ENCODE measurements at places on chromosomes 5 and 9.

GRCh38 chr9:33881635-33882034 lies 64.7 kb downstream of the UBE2R2 start:
- DNase-seq: no peak

GRCh38 chr9:89746385-89747116 lies 141.7 kb downstream of the GADD45G start:
- DNase-seq: no peak

DNA sequence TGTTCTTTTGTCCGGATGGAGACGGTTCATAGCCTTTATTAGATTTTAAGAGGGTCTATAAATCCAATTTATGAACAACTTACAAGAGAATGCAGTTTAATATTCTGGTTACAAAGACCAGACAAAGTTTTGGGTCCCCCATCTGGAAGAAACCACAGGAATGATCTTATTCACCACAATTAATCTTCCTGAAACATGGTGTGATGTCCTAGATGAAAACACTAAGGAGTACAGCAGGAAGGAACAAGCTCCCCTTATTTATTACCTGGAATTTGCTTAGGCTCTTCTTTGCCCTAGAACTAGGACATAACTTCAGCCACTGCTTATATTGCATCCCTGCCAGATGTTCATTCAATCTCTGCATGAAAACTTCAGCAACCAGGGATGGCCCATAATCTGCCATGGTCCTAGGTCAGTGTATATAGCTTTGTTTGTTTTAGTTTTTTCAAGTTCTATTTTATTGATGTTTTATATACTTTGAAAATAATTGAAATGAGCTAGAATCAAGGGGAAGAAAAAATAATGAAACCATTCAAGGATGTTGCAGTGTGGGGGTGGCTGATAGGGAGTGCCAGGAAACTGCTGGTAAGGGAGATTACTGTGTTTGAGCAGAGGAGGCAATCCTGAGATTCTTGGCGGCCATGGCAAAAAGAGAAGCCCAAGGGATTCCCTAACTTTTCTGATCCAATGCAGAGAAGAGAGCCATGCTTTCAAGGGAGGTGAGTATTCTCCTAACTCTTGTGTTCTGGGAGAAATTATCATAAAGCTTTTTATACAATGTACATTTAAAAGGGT lies 16.8 kb downstream of the TXNDC8 start:
- no peak for DNase-seq

DNA sequence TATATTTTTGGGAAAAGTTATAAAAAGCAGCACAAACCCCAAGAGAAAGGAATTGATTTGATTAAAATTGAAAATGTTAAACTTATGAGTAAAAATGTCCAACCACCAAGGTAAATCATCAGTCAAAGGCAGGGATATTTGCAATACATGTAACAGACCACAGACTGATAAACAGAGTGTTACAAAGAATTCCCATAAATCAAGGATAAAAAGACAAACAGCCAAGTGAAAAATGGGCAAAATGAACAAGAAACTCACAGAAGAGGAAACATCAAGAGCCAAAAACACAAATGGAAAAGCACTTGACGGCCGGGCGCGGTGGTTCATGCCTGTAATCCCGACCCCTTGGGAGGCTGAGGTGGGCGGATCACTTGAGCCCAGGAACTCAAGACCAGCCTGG lies 81.3 kb upstream of the HRH2 start:
- no peak for DNase-seq

DNA sequence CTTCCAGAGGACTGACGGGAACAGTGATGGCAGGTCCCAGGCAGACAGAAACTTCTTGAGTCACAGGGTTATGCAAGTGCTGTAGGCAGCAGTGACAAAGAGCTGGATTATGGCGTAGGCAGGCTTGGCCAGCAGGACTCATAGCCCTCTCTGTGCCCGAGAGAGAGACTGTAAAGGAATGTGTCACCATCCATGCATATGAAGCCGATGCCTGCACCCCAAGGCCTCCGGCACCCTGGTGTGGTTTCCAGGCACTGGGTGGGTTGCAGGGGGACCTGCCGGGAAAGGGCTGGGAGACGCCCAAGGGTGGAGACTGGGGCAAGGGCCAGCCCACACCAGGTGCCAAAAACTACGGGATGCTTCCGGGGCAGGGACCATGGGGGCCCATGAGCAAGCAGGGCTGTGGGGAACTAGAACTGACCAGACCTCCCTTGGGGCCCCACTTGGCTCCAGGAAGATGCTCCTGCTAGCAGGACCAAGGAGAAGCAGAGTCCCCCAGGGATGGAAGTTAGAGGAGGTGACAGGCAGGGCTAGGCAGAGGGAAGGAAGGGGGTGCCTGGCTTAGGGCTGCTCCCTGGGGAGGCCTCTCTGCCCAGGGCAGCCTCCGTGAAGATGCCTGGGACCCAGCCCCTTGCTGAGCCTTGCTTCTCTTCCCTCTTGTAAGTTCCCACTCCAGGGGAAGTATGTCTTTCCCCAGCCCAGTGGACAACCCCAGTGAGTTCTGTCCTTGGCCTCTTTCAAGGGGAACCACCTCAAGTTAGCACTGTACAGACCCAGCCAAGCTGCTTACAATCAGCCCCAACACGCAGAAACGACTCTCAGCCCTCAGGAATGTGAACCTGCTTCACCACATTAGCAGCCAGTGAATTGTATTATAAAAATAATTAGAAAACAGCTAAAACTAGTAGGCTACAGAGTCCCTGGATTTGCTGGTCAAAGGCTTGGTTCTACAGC lies 10.5 kb upstream of the IPPK start:
- no peak for DNase-seq

- no peak for DNase-seq
Measured at GRCh38 chr5:95786821-95787418, 35.6 kb downstream of the GLRX start.

GRCh38 chr5:113215401-113216060 lies 219.3 kb downstream of the TSSK1B start:
- DNase-seq: no peak

- DNase-seq: no peak
Measured at GRCh38 chr5:28543473-28544098, 1505.2 kb upstream of the CDH9 start.

- no peak for DNase-seq
Measured at GRCh38 chr9:94084314-94084713, at the start of gene PTPDC1. Gene PTPDC1, plus strand, starts transcription at chr9:94084464. Its CDS starts 67 bp downstream, at chr9:94084531.

DNA sequence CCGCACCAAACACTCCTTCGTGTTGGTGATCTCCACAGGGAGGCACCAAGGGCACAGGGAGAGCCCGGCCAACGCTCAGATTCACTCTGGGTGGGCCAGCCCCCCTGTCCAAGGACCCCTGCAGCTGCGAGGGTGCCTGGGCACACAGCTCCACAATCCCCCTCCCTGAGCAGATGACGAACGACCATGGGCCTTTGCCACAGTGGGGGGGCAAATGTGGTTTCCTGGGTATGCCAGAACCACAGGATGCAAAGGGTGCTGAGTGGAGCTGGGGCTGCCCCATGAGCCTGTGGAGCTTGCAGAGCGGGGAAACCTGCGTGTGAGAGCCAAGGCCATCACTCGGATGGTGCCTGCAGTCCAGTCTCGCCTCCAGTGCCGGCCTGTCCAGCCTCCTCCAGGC lies 31.0 kb downstream of the LPCAT1 start:
- peak; percentile 38 for DNase-seq

GRCh38 chr5:36647046-36647445 lies 40.6 kb downstream of the SLC1A3 start:
- no peak for DNase-seq

- DNase-seq: peak; percentile 81
Measured at GRCh38 chr9:5910413-5911057, 19.8 kb downstream of the MLANA start.

- DNase-seq: no peak
Measured at GRCh38 chr5:90184764-90185163, 224.8 kb downstream of the CETN3 start.

DNA sequence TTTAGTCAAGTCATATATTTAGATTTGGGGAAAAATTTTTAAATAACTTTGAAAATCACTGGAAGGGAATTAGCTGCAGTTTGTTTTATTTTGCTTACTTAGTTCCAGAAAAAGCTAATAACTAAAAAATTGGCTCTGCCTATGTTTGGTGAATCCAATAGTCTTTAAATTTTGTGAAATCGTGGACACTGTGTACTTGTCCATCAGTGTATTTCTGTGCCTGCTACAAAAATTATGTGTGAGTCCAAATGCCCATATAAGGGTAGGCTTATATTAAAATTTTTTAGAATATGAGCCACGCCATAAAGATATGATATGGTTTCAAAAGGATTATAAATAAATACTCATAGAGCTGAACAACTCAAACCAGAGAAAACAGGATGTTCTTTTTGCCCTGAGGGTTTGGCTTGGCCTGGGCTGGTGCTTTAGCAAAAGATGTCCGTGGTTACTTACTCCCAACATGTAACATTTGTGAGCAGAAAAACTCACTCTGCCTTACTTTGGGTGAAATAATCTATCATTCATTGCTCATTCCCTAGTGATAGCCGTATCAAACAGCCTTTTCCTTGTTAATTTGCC lies 133.2 kb upstream of the PRLR start:
- no peak for DNase-seq

DNA sequence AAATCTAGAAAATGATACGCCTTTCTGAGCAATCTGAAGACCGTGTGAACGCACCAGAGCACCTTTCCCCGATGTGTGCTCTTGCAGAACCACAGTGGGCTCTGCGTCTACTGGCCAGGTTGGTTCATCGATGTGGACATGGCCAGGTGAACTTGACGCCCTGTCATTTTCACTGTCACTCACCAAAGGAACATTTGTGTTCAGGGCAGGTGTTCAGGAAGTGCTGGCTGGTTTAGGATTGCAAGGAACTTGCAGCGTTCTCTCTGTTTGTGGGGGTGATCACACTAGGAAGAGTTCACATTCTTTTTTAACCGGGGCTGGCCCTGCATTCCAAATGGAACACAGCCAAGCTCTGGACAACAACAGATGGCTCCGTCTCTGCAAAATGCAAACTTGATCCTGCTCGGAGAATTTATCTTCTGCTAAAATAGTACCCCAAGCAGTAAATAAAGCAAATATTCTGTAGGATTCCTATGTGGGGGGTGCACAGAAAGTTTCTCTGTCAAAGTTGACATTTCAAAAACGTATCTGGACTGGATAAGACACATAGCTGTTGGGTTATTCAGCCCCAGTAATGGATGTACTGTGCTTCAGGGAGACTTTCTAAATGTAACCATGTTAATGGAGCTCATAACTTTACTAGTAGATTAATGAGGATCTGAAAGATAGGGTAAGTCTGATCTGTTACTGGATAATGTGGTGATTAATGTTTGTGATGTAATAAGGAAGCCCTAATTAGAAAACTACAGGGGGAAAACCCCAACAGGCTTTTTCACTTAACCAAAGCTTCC lies 45.7 kb upstream of the FANCC start:
- DNase-seq: no peak

GRCh38 chr9:130956636-130957450 lies 17.8 kb upstream of the FIBCD1 start:
- DNase-seq: no peak

DNA sequence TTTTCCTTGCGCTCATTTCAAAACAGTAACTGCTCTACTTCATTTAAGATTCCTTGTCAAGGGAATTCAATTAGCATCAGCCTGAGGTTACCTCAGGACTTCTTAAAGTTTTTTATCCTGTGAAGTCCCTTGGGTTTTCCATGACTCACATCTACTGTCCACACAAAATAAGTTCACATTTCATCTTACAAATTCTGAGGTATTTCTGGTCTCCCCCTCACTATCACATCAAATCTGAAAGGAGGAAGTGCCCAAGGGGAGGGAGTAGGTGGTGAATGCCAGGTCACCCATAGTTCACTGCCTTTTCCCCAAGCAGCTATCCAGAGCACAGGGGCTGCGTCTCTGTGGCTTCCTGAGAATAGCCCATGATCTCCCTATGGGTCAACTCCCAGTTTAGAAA lies 227.1 kb upstream of the NREP start:
- no peak for DNase-seq

- peak; percentile 4 for DNase-seq
Measured at GRCh38 chr5:45796959-45797553, 100.9 kb upstream of the HCN1 start.

- DNase-seq: no peak
Measured at GRCh38 chr5:154370813-154371212, 75.0 kb upstream of the SAP30L start.

DNA sequence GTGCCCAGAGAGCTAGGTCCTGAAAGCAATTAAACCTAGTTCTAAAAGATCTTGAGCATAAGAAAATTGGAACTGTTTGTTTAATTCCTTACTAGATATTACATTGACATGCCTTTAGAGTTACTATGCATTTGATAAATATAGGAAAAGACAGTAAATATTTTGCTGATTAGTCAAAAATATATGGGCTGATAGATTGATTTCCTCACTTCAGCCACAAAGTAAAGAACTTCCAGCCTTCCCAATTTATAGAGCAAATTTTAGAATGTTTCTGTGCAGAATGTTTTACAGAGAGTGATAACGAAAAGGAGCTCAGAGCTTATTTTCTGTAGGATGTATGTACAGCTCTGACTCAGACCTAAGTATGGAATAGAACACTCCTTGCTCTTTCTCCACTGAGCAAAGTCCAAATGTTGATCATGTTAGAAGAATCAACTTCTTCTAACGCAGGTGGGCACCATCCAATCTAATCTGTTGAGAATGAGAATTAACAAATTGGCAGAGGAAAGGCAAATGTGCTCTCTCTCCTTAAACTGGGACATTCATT lies 72.9 kb upstream of the PAM start:
- no peak for DNase-seq

GRCh38 chr5:133859073-133859472 lies 109.4 kb downstream of the C5orf15 start:
- peak; percentile 23 for DNase-seq

DNA sequence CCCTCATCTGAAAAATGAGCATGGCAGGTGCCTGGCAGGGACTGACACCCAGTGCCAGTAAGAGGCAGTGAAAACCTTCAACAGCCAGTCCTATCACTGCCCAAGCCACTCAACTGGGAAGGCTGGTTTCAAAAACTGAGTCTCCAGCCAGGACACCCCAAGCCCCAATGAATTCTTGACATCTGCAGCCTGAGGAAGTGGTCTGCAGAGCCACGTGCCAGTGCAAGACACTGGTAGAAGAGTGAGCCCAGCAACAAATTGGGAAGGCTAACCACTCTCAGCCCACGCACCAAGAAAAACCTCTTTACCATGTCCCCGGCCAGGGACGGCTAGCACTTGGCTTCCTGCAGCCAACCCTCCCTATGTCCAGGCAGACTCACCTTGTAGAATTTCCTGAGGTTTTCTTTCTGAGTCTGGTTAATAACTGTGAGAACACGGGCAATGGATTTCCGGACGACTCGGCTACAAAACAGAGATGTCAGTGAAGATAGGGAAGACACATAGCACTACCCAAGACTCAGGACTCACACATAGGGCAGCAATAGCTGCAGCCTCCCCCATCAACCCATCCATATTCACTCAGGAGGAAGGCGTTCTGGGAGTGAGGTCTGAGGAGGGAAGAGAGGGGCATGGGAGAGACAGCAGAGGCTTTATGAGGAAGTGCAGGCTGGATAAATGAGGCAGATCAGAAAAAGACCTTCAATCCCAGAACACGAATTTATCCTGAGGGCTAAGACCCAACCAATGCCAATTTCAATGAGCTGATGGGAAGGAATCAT lies 1.8 kb downstream of the RPL35 start:
- no peak for DNase-seq

DNA sequence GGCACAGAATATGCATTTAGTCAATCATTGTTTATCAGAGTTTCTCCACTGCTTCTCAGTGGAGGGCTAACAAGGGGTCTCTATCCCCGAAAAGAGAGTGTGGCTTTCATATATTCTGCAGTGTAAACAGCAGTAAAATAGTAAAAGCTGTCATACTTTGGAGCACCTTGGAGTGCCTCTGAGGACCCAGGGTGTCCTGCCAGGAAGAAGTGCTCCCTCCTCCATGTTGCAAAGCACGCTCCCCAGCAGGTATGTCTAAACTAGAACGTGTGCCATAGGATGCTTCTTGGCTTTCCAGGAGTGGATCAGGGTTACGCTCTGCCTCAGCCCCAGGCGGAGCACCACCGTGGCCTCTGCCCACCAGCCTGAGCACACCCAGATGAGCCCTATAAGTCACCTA lies 8.5 kb upstream of the TJP2 start:
- DNase-seq: no peak

All from activated naive CD4-positive, alpha-beta T cell treated with anti-CD3 and anti-CD28 coated beads for 36 hours (primary cell).